ENCODE measurements at places on chromosomes 3 and 15.
A peak's percentile ranks its signal among the peaks of the same experiment; 100 is the strongest.

DNA sequence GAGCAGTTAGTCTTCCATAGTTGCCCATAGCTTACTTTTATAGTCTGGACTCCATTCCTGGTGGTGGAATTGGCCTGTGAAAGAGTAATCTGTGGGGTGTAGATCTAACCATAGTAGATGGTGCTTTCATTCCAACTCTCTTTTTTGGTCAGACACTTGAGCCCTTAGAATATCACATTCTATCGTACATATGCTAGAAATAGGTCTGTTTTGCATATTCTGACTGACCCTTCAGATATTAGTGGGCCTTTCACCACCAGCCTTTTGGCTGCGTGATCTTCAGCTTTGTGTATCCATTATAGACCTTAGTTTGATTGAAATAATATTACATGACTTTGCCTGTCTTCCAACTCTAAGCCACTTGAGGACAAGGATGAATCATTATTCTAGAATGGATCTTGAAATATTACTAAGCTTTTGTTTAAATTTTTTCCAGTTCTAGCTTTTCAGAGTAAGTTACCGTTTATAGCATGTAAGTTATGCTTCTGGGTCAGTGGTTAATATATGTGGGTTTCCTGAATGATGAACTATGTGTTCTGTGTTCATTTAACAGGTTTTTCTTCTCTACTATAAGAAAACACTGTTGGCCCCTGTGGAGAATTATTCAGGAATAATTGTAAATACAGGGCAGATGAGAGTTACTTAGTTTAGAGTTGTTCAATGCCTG is 8.7 kb downstream of the RAB7A start:
- DNase-seq: no peak

GRCh38 chr3:8363200-8363599 is 138.4 kb upstream of the LMCD1 start:
- no peak for DNase-seq

- no peak for DNase-seq
Observed at GRCh38 chr3:125281381-125281780, 68.8 kb upstream of the SLC12A8 start.

DNA sequence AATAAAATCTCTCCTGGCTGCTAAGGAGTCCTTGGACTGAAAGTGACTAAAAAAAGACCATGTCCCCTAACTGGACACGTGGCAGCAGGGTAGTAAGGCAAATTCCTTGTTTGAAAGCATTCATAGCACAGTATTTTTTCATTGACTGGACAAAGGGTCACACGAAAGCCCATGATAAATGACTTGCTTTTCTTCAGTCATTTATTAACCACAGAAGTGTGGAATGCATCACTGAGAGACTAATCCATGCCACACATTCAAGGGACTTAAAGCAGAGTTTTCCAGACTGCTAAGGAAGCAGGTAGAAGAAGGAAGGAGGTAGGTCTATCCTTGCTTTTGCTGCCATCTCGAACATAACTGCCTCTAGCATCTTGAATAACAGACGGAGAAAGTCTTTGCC is 31.2 kb downstream of the CASR start:
- no peak for DNase-seq

DNA sequence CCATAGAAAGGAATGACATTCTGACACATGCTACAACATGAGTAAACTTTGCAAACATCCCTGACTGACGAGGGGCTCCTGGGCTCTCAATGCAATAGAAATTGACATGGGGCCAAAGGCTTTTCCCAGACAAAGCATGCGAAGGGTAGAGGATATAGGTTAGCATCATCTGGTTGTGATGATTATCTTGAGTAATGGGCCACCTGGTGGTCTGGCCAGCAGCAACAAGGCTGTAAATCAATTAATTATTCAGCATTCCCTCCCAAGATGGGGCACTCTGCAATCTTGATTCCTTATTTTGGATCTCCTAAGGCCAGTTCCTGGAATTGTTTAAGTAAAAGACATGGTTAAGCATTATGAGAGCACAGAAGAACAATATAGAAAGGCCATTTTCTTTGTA is 99.2 kb downstream of the AGBL1 start:
- no peak for DNase-seq

- DNase-seq: peak; percentile 20
Observed at GRCh38 chr15:62362608-62363007, 197.5 kb upstream of the C2CD4B start.

DNA sequence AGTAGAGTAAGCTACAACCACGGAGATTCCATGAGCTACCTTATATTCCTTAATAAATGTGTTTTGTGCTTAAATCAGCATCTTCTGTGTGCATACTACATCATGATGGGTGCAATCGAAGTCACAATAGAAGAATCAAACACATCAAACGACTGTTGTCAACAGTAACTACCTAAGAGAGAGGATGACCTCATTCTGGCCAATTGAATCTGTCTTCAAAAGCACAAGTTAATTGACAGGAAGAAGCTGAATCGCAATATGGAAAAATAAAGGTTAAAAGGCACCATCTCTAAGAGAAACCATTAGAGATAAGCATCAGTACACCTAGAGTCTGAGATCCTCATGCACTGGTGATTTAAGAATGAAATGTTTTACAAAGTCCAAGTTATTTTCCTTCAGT is 39.0 kb downstream of the CD200R1L start:
- no peak for DNase-seq

DNA sequence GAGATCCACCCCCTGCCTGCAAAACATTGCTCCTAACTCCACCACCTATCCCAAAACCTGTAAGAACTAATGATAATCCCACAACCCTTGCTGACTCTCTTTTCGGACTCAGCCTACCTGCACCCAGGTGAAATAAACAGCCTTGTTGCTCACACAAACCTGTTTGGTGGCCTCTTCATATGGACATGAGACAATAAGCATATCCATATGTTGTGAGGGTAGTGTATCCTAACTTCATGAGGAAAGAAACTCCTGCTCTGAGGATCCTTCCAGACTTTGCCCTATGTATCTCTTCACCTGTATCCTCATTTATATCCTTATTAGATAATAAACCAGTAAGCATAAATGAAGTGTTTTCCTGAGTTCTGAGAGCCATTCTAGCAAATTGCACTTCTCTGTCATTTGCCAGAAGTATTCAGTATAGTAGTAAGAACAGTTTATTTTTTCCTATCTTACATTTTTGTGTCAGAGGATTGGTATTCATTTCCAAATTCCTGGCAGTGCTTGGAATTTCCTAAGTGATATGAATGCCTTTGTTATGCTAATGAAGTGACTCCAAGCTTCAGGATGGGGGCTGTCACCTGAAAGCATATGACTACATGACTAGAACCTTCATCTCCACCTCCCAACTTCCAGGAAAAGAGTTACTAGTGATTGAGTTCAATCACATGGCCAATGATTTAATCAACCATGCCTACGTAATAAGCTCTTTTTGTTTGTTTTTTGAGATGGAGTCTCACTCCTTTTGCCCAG is 30.2 kb downstream of the TTBK2 start:
- DNase-seq: peak; percentile 75

DNA sequence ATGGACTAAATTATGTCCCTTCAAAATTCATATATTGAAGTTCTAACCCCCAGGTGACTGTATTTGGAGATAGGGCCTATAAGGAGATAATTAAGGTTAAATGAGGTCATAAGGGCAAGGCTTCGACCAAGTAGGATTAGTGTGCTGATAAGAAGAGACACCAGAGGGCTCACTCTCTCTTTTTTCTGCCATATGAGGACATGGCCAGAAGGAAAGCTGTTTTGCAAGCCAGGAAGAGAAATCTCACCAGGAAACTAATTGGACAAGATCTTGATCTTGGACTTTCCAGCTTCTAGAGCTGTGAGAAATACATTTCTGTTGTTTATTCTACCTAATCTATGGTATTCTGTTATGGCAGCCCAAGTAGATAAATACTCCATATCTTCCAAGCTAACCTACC is 503.6 kb upstream of the NAALADL2 start:
- peak; percentile 5 for DNase-seq

Measured in fibroblast of skin of left quadriceps (primary cell).